Stimulated activated CD8-positive, alpha-beta memory T cell treated with anti-CD3 and anti-CD28 coated beads, Interleukin-7, amount 100 ng/mL, for 1 hour (primary cell): ENCODE measurements at places on chromosomes 16 and 17.

- DNase-seq = no peak
Observed at GRCh38 chr17:81032641-81033480, 2.1 kb upstream of the BAIAP2 start.

GRCh38 chr16:14958970-14959369 lies 15.9 kb upstream of the PDXDC1 start:
- DNase-seq = no peak

- DNase-seq = no peak
Observed at GRCh38 chr16:50303041-50303604, 36.8 kb downstream of the ADCY7 start.

DNA sequence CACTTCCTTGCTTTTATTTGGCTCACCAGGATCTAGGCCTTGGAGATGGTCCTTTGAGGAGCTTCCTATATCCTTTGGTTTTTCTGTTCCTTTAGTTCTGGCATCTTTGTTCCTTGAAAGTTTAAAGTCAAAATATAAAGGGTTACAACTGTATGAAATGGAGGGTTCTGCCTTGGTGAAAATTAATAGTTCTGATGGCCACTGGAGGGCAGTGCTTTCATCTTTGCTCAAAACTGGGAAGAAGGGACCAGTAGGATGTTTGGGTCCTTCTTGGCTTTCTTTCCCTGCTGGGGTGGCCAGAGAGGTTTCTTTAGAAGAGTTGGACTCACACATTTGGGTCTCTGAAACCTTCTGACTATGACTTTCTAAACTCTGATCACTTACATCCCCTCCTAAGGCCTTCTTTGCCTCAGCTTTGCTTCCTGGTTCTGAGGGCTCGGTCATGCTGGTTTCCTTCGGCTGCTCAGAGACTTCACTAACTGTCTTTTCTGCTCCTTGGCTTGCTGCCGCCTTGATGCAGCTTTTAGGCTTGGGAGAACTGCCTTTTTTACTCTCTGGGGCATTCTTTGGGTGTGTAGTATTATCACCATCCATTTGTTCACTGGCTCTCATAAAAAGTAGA lies 10.9 kb upstream of the ITGA2B start:
- no peak for DNase-seq

GRCh38 chr17:75652934-75653549 lies 13.9 kb downstream of the RECQL5 start:
- no peak for DNase-seq

GRCh38 chr17:40577611-40578065 lies 12.4 kb upstream of the CCR7 start:
- DNase-seq = no peak

- DNase-seq = no peak
Observed at GRCh38 chr17:77365584-77366186, 224.9 kb downstream of the SEC14L1 start.

- no peak for DNase-seq
Observed at GRCh38 chr16:1989209-1990100, at the start of gene SYNGR3. TSS of gene SYNGR3 (plus strand) at chr16:1989970. CDS start at chr16:1990103, 133 bp downstream.

DNA sequence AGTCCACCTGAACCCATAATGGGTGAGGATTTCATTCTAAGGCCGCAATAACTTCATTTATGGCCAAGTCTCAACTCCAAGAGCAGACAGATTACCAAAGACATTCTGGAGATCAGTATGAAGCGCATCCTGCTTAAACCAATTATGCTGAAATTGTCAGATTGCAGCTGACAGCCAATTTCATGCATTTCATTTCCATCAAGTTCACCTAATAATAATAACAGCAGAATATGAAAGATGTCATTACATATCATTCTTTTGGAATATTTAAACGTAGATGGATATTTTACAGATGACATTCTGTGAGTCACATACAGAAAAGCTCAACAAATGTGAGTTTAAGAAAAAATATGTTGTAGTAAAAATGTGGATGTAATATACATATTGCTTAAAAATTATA lies 54.9 kb upstream of the NACA2 start:
- DNase-seq = no peak

DNA sequence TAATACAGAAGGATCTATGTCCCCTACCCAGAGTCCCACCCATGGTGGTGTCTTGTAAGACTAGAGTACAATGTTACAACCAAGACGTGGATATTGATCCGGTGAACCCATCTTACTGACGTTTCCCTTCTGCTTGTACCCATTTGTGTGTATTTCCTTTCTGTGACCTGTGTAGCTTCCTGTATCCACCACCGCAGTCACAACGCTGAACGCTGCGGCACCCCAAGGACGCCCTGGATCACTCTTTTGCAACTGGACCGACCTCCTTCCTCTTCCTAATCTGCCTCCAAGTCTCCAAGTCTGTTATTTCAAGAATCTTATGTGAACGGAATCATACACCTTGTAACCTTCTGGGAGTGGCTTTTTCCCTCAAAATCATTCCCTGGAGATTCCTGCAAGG lies 33.5 kb upstream of the CBX4 start:
- no peak for DNase-seq

DNA sequence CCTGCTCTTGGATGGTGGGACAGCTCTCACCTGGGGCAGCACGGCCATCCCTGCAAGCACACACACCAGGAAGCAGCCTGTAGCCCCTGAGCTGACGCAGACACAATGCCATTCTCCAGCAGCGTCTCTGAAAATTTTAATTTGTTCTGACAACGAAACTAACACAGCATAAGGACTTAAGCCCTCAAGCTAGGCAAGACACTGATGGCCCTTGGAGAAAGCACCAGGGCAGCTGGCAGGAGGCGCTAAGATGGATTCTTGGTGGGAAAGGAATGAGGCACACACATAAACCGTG lies 2.7 kb upstream of the LIMD2 start:
- DNase-seq = no peak
